ENCODE measurements at places on chromosomes 3 and 15.
A peak's percentile ranks its signal among the peaks of the same experiment; 100 is the strongest.

DNA sequence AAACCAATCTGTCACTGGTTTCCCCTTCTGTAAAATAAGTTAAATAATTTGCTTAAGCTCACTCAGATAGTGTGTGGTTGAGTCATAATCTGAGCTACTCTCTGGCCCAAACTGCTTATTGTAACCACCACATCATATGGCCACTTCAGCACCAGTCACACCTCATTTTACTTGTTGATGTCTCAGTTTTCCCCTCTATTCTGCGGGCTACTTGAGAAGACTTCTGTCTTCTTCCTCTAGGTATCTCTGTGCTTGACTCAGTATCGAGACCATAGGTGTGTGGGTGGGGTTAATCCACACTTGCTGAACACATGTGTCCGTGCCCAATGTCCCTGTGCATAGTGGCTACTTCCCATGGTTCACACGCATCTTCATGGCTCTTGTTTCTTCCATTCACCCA, 32.9 kb downstream of the CRYGS start:
- DNase-seq = no peak

DNA sequence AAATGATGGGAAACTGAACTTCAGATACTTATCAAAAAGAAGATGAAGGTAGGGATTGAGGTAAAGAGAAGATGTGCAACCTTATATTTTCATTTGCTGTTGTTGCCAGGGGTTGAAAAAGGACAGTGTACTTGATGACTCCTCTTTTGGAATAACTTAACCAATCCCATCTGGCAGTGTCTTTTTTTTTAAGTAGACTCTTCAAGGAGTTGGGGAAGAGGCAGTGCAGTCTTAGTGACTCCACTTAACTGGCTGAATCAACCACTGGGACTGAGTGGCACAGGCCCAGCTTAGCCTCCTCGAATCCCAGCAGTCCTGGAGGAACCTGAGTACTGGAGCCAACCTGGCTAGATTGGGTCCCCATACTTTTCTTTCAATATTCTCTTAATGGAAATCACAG, 27.3 kb upstream of the FILIP1L start:
- DNase-seq = no peak

GRCh38 chr3:188036375-188037194, 117.4 kb upstream of the LPP start:
- no peak for DNase-seq

- no peak for DNase-seq
These were observed 1.3 kb downstream of the TRANK1 start for GRCh38 chr3:36943601-36944000.

DNA sequence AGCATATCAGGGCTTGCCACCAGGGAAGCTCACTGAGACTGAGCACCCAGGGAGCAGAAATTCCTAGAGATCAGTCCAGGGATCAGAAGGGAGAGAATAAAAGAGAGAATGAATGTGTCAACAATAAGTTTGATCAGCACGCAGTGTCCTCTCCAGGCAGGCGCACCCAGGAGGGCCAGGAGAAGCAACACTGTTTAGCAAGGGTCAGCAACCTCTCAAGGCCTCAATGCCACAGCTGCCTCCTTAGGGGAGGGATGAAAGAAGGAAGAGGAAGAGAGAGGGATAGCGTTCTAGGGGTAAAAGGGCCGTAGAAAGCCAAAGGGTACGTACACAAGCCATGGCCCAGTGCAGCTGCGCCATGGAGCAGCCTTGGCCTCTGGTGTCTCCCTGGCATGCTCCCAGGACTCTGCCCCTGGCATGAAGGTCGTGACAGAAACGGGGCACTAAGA, 399.8 kb downstream of the SHQ1 start:
- no peak for DNase-seq

- no peak for DNase-seq
These were observed 37.6 kb downstream of the GBE1 start for GRCh38 chr3:81723732-81724313.

GRCh38 chr15:77688693-77689092, 56.0 kb upstream of the LINGO1 start:
- DNase-seq = no peak

- DNase-seq = no peak
These were observed 22.1 kb upstream of the HEG1 start for GRCh38 chr3:125077864-125078263.

DNA sequence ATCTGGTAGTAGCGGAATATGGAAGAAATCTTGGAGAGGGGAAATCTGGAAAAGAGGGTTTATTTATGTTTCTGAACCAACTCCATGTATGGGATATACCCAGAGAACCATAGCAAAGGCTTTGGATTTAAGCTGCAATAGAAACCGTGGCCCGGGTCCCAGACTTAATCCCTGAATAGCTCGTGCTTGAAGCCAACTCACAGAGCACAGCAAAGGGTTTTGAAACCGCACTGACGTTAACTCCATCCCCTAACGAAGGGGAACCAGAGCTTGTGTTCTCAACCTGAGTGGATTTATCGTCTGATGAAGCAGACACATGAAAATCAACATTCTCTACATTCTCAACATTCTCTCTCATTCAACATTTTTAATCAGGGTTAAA, 154.6 kb downstream of the APBA2 start:
- DNase-seq = no peak

GRCh38 chr3:12235691-12236090, 53.2 kb upstream of the PPARG start:
- DNase-seq = no peak

DNA sequence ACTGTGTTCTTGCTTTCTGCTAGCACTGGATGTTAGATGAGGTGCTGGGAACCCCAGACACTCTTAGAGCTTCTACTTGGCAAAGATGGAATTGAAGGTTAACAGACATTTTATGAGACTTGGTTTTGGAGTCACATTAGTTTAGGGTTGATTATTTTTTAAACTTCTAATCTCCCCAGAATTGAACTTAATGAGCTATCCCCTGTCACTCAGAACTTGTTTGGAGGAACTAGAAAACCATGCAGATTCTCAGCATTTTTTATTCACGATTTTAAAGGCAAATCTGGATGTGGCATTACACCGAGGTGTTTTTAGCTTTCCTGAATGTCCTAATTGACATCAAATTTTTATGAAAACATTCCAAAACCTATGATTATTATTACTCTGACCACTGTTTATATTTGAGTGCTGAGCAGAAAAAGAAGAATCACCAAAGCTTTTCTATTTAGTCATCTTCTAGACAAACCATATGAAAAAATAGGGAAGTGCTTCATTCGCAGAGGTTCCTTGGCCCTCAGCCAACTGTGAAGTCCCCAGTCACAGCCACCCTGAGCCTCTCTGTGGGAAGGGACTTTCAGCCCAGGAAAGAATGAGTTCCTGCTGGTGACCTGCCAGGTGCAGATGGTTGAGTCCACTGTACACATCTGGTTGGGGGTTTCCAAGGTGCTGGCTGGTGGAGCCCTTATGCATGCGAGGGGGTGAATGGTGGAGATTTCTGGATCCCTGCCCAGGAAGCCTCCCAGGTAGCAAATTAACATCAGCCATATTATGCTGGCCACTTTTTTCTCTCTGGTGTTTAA, 196.0 kb upstream of the TOPAZ1 start:
- peak; percentile 38 for DNase-seq

DNA sequence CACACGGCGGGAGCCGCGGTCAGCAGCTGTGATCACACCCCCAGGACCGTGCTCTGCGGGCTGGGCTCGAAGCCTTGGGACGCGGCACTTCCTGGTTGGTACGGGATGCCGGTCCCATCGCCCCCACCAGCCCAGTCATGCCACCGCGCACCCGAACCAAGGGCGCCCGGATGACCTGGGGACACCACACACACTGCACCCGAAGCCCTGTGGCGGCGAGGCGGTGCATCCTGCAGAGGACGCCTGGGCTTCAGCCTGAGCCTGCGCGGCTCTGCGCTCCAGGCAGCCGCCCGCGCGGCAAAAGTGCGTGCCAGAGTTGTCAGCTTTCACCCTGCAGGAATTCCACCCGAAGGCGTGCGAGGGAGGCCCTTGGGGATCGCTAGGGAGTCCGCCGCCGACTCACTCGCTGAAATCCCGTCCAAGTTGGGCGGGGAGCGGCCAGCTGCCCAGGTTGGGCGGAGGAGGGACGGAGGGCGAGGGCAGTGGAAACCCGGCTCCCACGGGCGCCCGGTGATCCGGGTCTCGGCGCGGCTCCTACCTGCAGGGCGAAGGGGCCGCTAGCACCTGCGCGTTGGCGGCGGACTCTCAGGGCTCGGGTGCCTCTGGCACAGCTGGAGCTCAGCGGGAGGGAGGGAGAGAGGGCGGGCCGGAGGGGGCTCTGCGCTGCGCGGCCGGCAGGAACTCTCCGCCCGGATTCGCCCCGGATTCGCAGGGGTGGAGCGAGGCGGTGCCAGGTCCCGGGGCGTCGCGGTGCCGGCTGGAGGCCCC, at the start of gene PLD1:
TSS of gene PLD1 (minus strand) at position 623 of the 768 bp plus-strand sequence. CDS start 72,432 bp downstream, outside the sequence.
- peak; percentile 87 for DNase-seq

DNA sequence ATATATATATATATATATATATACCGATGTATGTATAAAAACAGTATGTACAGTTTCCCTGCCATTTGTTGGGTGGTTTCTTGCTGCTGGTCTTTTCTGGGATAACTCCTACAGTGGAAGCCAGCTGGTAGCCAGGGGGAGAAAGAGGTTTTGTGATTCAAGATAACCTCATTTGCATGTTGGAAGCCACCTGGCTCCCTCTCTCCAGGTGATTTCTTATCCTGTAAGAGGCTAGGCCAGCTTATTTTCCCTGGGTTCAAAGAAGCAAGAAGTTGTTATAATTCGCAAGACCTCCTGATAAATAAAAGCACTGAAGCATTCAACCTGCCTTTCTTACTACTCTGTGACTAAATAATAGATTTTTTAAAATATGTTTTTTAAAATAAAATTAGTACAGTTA, 443.3 kb downstream of the VGLL3 start:
- no peak for DNase-seq

DNA sequence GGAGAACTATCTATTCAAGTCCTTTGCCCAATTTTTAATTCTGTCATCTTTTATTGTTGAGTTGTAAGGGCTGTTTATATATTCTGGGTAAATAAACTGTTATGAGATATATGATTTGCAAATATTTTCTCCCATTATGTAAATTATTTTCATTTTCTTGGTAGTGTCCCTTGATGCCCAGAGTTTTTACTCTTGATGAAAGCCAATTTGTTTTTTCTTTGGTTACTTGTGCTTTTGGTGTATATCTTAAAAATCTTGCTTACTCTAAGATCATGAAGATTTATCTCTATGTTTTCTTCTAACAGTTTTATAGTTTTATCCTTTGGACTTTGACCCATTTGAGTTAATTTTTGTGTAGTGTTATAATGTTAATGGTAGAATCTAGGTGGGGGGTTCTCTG, 44.5 kb downstream of the TIMP4 start:
- no peak for DNase-seq

DNA sequence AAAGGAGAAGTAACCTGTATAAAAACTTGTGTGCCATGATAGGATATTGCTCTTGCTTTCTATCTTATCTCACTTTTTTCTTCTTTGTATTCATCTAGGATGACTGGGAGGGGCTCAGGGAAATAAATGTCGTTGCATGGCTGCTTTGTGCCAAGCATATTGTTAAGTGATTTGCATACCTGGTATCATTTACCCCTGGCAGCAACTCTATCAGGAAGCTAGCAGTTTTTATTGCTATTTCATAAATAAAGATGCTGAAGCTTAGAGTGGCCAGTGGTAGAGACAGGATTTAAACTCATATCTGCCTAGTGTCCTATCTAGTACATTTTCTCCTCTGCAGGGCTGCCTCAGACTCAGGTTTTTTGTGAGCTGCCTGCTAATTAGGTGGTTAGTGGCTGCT, 253.3 kb downstream of the PTPRG start:
- DNase-seq = no peak

DNA sequence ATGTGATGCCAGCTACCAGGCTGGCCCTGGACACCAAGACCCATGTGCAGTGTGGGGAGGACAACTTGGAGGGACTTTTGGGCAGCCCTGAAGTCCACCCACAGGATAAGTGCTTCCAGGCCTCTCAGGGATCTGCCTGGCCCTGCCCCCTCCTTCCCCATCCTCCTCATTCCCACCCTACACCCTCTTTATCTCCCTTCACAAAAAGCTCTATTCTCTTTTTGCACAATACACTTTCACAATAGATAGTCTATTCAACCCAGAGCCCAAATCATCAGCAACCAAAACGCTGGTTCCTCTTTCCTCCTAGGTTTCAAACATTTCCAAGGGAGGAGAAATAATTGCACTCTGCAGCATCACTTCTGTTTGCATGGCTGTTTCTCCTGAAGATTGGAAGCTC, 7.8 kb upstream of the ZNF710 start:
- DNase-seq = no peak

GRCh38 chr3:175029828-175030227, 170.7 kb downstream of the NAALADL2 start:
- DNase-seq = no peak

DNA sequence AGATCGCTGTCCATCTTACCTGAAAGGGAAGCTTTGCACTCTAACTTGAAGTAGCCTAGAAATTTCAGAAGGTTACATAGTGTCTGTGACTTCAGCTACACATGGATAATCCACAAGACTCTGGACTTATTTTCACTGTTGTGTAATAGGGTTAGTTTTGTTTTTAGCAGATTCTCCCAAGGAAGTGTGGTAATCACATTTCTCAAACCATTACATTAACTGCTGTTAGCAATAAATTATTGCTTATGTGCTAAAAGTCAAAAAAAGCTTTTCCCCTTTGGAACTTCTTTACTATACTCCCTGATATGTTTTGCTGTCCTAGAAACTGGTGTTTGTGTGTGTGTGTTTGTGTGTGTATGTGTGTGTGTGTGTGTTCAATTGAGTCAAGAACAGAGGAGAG, 351.8 kb upstream of the TPRG1 start:
- DNase-seq = no peak

DNA sequence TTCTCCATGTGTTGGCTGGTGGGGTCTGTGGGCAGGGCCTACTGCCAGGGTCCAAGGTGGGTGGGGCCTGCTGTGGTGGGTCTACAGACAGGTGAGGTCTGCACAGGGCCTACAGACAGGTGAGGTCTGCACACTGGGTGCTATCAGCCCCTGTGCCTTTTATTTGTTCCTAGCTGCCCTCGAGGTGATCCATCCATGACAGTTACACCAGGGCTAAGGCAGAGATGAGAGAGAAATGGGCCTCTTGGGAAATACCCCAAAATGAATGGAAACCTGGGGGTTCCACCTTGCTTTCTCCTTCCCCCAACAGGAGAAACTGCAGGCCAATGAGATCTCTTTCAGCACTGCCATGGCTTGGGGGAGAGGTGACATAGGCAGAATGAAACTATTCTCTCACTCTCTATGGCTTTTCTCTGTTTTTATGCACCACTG, 36.4 kb downstream of the CFAP100 start:
- DNase-seq = no peak

Data from heart left ventricle (tissue), 16 donors.